ENCODE measurements at places on chromosomes 3 and 15.

DNA sequence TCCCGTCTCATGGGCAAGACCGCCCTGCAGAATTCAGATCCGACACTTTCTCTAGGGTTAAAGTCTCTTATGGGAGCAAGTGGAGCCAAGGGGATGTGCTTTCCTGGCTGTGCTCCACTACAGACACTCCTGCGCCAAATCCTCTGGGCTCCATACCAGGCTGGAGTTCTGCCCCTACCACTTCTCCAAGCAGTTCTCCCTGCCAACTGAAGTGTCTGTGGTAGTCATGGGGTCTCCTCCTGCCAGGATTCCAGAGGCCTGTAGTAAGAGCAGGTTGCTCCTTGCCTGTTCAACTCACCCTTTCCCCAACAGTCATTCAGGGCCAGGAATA lies 403.2 kb downstream of the GRM7 start:
- DNase-seq: no peak

DNA sequence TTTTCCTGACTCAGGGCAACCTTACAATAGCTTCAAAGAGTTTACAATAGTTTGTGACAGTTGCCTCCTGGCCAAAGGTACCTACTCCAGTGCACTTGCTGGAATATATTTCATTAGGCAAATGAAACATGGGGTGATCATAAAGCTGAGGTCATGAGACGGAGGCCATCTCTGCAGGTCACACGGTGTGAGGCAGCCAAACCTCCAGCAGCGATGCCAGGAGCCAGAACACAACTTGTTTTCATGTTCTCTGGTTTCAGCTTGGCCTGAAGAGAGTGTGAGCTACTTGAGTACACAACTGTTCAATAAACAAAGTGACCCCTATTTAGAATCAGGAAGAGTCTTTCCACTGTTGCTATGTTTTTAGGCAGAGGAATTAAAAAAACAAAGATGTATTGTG lies 42.7 kb upstream of the PYGO1 start:
- no peak for DNase-seq

DNA sequence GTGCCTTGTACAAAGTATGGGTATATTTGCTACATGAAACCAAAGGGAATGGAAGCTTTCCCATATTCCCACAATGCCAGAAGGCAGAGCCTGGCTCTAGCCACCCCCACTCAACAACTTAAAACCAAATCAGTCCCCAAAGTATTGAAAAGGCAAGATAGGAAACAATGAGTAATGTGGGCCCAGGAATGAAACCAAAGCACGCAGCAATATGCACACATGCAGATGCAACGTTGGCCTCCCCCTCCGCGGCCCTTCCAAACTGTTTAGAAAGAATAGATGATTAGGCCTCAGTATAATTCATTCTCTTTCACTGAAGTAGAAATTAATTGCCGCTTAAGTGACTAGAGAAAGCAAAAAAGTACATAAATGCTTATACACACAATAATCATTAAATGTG lies 59.1 kb downstream of the THRB start:
- no peak for DNase-seq

GRCh38 chr3:86792316-86792715 lies 198.6 kb downstream of the VGLL3 start:
- no peak for DNase-seq

- DNase-seq: peak; percentile 82
Observed at GRCh38 chr3:189324538-189325138, 152.9 kb downstream of the TPRG1 start.

DNA sequence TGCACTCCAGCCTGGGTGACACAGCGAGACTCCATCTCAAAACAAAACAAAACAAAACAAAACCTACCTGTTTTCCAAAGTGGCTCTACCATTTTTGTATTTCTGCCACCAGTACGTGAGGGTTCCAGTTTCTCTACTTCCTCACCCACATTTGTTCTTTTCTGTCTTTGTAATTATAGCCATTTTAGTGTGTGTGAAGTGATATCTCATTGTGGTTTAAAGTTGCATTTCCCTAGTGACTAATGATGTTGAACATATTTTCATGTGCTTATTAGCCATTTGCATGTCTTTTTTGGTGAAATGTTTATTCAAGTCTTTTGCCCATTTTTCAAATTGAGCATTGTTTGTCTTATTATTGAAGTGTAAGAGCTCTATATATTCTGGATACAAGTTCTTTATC lies 50.7 kb downstream of the TRA2B start:
- DNase-seq: no peak

DNA sequence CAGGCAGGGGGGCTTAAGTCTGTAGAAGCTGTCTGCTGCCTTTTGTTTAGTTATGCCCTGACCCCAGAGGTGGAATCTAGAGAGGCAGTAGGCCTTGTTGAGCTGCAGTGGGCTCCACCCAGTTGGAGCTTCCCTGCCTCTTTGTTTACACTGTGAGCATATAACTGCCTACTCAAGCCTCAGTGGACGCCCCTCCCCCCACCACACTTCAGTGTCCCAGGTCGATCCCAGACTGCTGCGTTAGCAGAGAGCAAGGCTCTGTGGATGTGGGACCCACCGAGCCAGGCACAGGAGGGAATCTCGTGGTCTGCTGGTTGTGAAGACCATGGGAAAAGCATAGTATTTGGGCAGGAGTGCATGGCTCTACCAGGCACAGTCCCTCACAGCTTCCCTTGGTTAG lies 446.8 kb upstream of the RARB start:
- no peak for DNase-seq

GRCh38 chr15:84006421-84006820 lies 229.2 kb upstream of the GOLGA6L4 start:
- DNase-seq: no peak

- no peak for DNase-seq
Observed at GRCh38 chr3:54641226-54642014, 286.4 kb downstream of the LRTM1 start.

- no peak for DNase-seq
Observed at GRCh38 chr3:120024103-120024502, 70.1 kb downstream of the GSK3B start.

DNA sequence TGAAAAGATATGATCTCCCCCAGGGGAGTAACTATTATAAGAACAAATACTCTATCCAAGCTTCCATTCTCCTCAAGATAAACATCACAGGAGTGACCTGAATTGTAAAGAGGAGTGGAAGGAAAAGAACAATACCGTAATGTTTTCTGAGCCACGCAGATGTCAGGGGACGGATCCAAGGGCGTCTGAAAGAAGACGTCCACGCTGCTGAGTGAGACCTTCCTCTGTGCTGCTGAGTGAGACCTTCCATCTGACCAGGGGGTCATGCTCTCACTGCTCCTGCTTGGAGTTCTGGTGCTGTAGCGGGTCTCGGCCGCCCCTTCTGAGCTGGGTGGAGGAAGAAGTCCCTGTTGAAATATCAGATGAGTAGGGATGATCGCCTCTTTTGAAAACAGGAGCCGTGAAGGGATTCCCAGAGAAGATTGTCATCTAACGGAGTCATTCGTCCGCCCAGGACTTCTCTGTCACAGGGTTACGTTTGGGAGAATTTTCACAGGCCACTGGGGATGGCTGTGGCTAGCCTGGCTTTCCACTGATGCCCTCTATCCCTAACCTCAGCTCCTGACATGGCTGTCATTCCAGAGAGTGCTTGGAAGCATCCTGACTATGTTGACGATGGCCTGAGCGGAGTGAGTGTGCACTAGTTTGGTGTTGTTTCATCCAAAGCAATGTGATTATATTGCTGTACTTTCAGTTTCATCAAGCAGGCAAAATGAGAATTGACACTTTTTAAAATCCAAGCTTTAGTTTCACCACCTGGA lies 184.9 kb downstream of the APBA2 start:
- DNase-seq: no peak

- DNase-seq: no peak
Observed at GRCh38 chr3:73045391-73045790, 16.1 kb upstream of the EBLN2 start.

DNA sequence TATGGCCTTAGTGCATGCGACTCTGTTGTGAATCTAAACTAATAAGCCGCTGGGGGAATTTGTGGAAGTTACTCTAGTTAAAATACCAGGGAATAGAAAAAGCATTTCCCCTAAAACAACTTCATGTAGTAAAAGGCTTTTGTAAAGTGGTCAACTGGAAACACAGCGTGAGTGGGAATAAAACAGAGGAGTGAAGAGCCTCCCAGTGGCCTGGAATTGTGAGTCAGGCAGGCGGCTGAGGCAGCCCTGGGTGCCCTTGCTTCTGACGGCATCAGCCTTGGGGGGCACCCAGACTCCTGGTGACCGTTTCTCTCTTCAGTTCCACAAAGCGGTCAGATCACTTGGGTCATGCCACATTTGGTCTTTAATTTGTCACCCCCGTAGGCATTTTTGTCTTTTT lies 108.4 kb downstream of the GHSR start:
- DNase-seq: no peak

DNA sequence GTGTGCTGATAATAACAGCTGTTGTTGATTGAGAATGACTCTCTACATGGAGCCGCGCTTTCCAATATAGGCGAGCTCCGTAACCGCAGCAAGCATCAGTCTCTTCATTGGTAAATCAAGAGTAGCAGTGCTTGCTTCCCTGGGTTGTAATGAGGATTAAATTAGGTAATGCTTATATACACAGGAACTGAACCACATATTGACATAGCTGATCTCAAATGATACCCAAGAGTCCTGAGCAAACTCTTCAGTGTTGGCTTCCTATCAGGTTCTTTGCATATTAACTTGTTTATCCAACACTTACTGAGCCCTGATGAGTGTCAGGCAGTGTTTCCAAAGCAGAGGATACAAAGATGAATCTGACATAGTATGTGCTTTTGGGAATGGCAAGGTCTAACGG lies 46.4 kb upstream of the SLCO3A1 start:
- DNase-seq: peak; percentile 90

GRCh38 chr15:57554063-57554811 lies 37.5 kb upstream of the MYZAP start:
- no peak for DNase-seq

- DNase-seq: no peak
Observed at GRCh38 chr3:64053581-64053980, 30.3 kb upstream of the PSMD6 start.

DNA sequence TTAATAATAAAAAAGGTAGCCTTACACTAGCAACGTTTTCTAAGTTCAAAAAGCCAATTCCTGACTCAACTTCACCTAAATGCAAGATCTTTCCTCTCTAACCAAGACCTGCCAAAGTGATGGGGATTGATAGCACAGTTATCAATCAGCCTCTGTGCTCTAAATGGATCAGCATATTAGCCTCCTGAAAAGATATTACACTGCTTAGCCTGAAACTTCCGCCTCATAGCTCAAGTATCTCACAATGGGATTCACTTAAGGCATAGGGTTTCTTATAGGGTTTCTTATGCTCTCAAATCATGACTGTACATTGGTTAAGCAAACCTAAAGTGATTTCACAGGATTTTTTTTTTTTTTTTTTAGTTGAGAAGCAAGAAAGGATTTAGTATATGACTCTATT lies 436 bp upstream of the SLC9A9 start:
- DNase-seq: no peak

GRCh38 chr3:45772341-45773035 lies 23.8 kb downstream of the SLC6A20 start:
- DNase-seq: no peak

DNA sequence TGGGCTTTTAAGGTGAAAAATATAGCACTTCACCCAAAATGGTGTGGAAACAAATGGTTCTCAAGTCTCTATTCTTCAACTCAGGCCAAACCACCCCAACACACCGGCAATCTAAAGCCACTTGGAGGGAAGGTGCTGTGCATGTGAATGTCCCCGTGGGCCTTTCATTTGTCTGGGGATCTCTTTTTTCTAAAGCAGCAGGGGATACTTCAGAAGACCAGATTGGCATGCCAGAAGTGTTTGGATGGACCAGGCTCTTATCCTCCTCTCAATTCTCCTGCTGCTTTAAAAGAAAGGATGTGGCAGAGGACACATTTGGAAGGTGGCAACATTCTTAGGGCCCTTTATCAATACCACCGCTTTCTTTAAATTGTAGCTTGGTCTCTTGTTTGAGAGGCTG lies 193.1 kb downstream of the MEIS2 start:
- DNase-seq: no peak

GRCh38 chr3:194857469-194858113 lies 171.9 kb downstream of the FAM43A start:
- DNase-seq: no peak

- no peak for DNase-seq
Observed at GRCh38 chr3:46893146-46893748, 15.7 kb downstream of the PTH1R start.

DNA sequence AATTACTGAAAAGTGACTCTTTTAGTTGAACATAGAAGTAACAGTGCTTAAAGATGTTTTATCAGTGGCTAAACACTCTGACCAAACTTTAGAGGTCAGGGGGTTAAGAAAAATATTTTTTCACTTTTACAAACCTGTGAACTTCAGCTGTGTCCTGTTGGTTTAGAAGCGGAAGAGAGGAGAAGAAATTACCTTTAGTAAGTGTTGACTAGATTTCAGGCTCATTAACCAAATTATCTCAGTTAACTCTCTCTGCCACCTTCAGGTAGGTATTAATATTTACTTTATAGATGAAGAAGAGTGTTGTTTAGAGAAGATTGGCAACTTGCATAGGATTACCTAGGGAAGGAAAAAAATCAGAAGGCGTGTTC lies 151.9 kb upstream of the CMC1 start:
- DNase-seq: no peak

GRCh38 chr3:136189859-136190617 lies 6.1 kb downstream of the MSL2 start:
- DNase-seq: no peak

GRCh38 chr15:43127752-43128151 lies 5.6 kb upstream of the TMEM62 start:
- DNase-seq: peak; percentile 77

DNA sequence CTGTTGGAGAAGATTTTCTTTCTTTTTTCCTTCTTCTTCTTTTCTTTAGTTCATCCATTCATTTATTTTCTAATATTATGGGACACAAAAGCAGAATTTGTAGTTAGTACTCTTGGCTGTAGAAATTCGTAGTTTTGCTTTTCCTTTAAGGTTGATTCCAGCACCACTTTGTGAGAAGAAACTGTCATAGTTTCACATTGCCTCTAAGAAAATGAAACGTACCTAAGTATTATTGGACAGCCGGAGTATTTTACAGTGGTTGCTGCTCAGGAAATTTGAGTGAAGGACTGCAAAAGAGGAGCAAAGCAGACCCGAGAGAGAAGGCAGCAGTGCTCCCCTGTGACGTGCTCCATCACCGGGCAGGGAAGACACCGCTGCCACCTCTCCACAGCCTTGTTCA lies 48.1 kb downstream of the PLCL2 start:
- no peak for DNase-seq

GRCh38 chr15:95604634-95605036 lies 725.9 kb upstream of the NR2F2 start:
- no peak for DNase-seq

DNA sequence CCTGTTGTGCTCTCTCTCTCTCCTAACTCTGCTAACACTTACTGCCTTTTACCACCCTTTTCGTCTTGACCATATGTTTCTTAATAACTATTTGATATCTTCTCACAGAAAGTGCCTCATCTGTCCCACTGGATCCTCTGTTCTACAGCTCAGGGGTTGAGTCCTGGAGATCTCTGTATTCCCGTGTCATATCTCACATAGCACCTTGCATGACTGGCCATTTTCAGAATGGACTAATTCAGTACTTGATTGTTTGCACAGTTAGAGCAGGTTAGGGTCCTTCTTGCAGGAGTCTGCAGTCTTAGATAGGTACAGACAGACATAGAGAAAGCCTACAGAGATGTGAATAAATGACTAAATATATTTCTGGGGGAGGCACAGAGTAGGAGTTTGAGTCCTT lies 20.9 kb downstream of the HACD3 start:
- DNase-seq: no peak

- DNase-seq: no peak
Observed at GRCh38 chr3:10333349-10333650, 12.4 kb upstream of the SEC13 start.

- DNase-seq: peak; percentile 53
Observed at GRCh38 chr15:52678468-52679231, 538 bp downstream of the ATOSA start.
